ENCODE measurements at places on chromosomes 16 and 17.
A peak's percentile ranks its signal among the peaks of the same experiment; 100 is the strongest.

DNA sequence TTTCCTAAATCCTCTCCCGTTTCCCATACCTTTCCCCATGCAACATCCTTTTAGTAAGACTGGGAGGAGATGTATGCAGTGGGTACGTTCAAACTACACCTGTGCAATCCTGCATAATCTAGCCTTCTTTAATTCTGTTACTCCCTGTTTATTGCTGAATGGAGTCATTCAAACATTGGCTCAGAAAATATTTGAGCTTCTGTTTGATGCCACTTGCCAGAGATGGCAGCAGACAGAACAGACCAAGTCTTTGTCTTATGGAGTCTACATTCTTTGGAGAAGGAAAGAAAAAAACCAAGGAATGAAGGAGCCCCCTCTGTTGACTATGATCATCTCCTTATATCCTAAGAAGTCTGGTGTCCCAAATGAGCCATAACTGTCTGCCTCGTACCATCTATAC lies 288.8 kb downstream of the HAPSTR1 start:
- no peak for DNase-seq

GRCh38 chr17:77451245-77451893 lies 310.6 kb downstream of the SEC14L1 start:
- no peak for DNase-seq

DNA sequence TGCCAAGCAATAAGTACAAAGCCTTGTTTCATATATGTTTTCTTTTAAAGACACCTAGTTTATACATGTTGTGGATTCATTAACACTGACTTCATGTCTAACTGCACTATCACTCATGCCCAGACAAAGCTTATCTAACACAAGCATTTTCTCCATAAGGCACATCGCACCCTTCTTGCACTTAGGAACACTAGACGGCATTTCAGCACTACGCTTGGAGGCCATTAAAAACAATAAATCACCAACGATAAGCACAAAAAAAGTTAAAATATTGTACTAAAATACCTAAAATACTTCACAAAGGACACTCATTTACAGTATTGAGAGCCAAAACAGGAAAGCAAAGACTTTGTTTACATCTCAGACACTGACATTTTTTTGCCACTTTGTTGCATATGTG lies 39.0 kb upstream of the TEKT3 start:
- DNase-seq: no peak

- no peak for DNase-seq
These were observed 54.8 kb downstream of the CDH13 start for GRCh38 chr16:82681592-82681991.

DNA sequence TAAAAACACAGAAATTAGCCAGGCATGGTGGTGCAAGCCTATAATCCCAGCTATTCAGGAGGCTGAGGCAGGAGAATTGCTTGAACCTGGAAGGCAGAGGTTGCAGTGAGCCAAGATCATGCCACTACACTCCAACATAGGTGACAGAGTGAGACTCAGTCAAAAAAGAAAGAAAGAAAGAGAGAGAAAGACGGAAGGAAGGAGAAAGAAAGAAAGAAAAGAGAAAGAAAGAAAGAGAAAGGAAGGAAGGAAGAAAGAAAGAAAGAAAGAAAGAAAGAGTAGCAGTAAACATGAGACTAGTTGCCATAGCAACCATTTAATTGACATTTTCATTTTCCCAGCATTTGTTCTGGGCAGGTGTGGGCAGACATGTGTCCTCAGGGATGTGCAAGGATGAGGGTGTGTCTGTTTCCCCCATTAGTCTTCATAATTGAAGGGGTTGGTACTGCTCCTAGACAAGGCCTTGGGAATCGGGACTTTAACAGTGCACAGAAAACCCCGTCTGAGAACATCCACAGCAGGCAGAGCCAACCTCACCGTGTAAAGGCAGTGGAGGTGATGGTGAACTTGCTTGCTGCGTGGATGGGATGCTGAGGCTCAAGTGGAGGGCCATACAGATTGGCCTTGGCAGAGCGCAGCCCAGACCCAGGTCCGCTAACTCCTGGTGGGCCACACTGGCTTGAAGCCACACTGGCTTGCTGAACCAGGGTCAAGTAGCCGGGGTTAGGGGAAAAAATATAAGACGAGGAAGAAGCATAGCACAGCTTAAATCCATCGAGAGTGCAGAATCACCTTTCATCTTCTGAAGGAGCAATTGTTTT lies 35.2 kb upstream of the KIFC3 start:
- DNase-seq: no peak

DNA sequence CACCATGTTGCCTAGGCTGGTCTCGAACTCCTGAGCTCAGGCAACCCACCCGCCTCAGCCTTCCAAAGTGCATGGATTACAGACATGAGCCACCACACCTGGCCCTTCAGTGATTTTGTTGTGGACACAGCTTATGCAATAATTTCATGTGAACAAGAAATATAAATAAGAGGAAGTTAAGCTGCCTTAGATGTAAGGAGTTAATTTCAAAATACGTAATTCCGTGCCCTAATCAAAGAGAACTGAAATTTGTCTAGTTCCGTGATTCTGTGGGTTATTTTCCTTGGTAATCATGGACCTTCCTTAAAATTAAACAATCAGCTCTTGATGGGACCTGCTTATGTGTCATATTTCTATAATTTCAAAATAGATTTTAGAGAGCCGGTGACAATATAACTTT lies 11.9 kb downstream of the TVP23A start:
- DNase-seq: no peak

- no peak for DNase-seq
These were observed 99.9 kb upstream of the ZNF750 start for GRCh38 chr17:82939621-82940135.

GRCh38 chr17:7293816-7294613 lies 424 bp downstream of the YBX2 start:
- no peak for DNase-seq

DNA sequence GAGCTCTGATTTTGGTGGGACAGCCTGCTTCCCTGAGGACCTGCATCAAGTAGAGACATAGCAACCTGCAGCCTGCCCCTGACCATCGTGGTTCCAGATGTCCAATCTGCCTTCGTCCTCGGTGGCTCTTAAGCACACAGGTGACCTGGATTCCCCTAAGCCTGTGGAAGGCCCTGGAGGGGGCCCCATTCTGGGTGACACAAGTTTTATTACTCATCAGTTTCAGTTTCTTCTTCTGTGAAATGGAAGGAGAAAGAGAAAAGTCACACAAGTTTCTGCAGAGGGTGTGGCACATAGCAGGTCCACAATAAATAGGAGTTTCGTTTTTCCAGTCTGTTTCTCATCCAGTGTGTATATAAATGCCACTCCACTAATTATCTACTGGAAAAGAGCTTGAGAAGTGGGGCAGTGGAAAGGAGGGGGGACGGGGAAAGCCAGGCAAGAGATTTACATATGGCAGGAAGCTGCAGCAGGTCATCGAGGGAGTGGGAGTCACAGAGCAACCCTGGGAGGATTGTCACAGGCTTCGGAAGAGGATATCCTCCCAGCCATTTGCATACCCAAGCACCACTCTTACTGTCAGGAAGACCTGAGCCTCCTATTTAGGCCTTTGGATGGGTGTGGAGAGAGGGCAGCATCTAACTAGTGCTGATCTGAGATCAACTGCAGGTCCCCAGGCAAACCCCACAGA lies 10.0 kb upstream of the NOS2 start:
- DNase-seq: no peak

DNA sequence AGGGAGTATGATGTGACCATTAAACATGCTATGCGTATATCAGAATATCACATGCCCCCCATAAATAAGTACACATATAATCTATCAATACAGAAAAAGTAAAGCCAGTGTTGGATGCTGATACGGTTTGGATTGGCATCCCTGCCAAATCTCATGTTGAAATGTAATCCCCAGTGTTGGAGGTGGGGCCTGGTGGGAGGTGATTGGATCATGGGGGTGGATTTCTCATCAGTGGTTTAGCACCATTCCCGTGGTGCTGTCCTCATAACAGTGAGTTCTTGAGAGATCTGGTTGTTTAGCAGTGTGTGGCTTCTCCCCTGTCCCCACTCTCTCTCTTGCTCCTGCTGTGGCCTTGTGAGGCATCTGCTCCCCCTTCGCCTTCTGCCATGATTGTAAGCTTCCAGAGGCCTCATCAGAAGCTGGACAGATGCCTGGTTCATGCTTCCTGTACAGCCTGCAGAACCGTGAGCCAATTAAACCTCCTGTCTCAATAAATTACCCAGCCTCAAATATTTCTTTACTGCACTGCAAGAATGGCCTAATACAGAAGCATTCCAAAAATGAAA lies 88.9 kb downstream of the AATF start:
- DNase-seq: no peak

GRCh38 chr17:76560036-76560876 lies 20.4 kb downstream of the PRCD start:
- no peak for DNase-seq

- DNase-seq: no peak
These were observed 67.1 kb downstream of the TANC2 start for GRCh38 chr17:63033142-63033541.

DNA sequence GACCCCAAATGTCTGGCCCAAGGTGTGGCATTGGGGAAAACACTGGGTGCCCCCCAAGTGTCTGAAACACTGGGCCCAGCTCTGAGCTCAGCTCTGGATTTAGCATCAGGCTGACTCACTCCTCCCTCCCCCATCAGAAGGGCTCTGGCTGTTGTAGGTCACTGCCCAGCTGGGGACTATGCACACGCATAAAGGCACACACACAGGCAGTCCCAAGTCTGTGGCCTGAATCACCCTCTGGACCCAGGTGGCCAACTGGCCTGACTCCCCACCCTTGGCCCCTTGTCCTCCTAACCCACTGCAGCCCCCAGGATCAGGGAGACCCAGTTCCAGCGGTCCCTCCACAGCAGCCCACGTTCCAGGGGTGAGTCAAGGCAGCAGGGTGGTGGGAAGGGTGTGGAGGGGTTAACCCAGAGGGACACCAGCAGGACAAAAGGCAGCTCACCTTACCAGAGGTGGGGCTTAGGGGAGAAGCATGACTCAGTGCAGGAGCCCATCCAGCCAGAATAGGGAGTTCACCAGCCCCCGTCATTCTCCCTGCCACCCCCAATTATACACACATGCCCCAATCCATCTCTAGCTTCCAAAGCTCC lies 47.0 kb downstream of the MYO18A start:
- DNase-seq: no peak

- no peak for DNase-seq
These were observed 201.5 kb downstream of the KCNJ2 start for GRCh38 chr17:70370816-70371215.

DNA sequence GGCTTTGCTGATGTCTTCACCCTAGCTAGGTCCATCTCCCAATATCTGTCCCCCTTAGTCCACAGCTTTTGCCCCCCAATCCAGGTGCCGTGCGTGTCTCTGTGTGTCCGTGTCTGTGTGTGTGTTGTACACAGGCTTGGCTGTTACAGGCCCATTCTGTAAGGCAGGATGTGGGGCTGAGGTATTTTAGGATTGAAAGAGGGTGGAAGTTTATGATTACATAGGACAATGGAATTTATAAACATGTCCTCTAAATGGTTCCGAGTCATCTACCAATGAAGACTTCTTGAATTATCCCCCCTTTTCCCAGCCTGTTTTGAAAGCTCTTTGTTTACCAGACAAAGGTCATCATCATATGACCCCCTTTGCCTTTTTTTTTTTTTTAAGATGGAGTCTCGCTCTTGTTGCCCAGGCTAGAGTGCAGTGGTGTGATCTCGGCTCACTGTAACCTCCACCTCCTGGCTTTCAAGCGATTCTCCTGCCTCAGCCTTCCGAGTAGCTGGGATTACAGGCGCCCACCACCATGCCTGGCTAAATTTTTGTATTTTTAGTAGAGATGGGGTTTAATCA lies 21.9 kb downstream of the ACE start:
- no peak for DNase-seq

DNA sequence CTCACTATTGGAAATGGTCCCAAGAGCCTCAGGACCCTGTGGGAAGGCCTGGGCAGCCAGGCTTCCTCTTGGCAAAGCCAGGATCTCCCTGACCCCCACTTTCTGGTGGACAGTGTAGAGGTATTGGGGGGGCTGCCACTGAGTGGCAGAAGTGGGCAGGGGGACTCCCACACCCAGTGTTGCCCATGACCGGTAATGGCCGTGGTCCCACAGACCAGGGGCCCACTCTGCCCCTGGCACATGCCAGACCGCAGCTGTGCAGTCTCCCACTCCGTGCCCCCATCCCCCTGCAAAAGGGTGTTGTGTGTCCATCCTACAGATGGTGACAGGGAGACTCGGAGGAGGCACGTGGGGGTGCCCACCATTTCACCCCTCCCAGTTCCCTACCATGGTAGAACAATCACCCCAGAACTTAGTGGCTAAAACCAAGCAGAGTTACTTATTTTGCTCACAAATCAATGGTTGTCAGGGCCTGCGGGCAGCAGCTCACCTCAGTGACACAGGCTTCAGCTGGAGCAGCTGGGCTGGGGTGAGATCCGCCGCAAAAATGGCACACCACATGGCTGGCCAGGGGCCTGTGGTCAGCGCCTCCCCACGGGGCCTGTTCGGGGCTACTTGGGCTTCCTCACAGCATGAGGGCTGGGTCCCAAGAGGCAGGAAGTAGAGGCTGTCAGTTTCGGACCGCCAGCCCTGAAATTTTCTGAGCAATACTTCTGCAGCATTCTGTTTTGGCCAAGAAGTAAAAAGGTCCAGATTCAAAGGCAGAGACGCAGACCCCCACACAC lies 59.0 kb upstream of the ZNF469 start:
- no peak for DNase-seq

GRCh38 chr16:27867122-27868110 lies 196.1 kb downstream of the GSG1L start:
- DNase-seq: peak; percentile 63

DNA sequence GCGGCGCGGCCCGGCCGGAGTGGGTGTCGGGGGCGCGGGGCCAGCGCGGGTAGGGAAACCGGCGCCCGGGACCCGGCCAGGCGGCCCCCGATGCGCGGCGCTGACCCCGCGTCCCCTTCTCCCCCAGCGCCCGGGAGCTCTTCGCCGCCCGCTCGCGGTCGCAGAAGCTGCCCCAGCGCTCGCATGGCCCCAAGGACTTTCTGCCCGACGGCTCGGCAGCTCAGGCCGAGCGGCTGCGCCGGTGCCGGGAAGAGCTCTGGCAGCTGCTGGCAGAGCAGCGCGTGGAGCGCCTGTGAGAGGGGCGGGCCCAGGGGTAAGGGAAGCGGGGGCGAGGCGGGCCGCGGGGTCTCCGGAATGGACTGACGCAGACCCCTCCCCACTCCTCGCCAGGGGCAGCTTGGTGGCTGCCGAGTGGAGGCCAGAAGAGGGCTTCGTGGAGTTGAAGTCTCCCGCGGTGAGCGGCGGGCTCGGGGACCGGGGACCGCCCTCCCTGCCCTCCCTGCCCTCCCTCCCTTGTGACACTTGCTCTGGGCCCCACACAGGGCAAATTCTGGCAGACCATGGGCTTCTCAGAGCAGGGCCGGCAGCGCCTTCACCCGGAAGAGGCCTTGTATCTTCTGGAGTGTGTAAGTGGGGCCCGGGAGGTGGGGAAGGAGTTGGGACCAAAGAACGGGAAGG lies 430 bp downstream of the TSEN54 start:
- peak; percentile 20 for DNase-seq
